Kidney glomerular epithelial cell (primary cell): ENCODE measurements at places on chromosomes 1 and 21.
A peak's percentile ranks its signal among the peaks of the same experiment; 100 is the strongest.

DNA sequence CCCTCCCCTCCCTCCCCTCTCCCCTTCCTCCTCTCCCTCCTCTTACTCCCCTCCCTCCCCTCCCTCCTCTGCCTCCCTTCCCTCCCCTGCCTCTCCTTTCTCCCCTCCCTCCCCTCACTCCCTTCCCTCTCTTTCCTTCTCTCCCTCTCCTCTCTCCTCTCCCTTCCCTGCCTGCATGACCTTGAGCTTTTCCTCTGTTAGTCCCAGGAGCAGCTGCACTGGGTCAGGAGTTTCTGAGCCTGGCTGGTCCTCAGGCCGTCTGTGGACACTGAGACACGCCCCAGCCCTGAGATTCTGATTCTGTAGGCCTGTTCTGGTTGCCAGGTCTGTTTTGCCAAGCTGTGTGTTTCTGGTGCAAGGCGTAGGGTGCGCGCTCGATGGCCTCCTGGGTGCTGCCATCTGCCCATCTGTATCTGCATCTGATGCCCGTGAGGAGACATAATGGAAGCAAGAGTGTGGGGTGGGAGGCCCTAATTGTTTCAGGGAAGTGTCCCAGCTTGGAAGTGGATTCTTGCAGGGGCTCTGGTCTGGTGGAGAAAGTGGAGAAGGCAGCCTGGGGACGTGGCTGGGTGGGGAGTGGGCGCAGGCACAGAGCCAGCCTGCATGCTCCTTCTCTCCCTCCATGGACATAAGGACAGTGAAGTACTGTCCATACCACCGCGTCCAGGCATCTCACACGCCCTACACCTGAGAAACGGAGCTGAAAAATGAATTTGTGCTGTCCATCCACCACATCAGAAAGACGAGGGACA lies 97.2 kb downstream of the WDR4 start:
- DNase-seq: no peak

- DNase-seq: peak; percentile 67
Observed at GRCh38 chr1:151443846-151444782, 15.2 kb downstream of the POGZ start.

GRCh38 chr1:45348966-45349677 lies 8.9 kb upstream of the MUTYH start:
- no peak for DNase-seq

DNA sequence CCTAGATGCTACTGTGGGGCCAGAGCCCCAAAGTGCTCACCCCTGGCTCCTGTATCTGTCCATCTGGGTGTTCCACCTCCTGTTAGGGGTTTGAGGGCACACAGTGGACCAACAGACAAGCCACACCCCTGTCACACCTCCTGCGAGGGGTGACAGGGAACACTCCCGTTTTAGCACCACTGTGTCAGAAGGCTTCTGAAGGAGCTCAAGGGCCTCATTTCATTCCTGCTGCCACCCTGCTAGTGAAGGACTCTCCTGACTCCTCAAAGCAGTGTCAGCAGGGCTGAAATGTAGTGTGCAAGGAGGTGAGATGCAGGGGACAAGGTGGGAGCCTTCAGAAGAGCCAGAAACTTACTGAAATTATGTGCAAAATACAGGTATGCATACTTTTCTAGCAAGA lies 174.6 kb downstream of the GPATCH2 start:
- DNase-seq: no peak

GRCh38 chr1:103942029-103942428 lies 192.3 kb downstream of the AMY1C start:
- DNase-seq: no peak

DNA sequence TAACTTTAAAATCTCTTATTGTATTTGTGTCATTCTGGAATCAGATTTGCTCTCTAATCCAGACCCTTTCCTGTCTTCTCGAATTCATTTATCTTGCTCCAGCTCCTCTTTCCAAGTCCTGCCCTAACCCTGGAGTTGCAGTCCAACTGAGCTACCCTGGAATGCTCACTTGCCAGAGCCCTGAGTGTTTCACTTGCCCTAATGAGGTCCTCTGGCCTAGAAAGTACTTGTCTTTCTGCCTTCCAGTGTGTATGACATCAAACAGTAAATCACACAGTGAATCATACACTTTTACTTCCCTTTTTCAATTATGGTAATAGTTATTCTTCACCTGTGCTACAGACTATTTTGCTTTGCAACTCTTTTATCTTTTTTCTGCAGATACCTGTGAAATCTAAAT lies 96.9 kb downstream of the NEK7 start:
- DNase-seq: peak; percentile 38

GRCh38 chr21:30652891-30653290 lies 10.2 kb downstream of the KRTAP20-3 start:
- DNase-seq: no peak

DNA sequence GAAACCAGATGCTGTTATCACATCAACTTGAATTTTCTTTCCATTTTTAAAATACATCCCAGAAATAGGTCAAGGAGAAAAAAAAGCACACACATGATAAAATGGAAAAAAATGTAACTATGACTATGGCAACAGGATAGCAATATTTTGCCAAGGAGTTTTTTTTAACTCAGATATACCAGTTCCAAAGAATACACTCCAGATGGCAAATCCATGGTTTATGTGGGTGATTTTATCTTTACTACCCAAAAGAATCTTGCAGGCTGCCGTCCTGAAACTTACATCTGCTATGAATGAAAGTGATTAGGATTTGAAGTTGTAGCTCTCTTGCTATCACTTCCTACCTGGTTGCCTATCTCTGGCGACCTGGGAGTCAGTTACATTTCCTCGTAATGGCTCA lies 91.0 kb upstream of the PLPPR4 start:
- no peak for DNase-seq

GRCh38 chr21:14572204-14572780 lies 26.2 kb upstream of the SAMSN1 start:
- DNase-seq: no peak

- no peak for DNase-seq
Observed at GRCh38 chr1:55316947-55317662, 101.9 kb upstream of the USP24 start.

- no peak for DNase-seq
Observed at GRCh38 chr1:209589440-209589839, 5.9 kb downstream of the CAMK1G start.

DNA sequence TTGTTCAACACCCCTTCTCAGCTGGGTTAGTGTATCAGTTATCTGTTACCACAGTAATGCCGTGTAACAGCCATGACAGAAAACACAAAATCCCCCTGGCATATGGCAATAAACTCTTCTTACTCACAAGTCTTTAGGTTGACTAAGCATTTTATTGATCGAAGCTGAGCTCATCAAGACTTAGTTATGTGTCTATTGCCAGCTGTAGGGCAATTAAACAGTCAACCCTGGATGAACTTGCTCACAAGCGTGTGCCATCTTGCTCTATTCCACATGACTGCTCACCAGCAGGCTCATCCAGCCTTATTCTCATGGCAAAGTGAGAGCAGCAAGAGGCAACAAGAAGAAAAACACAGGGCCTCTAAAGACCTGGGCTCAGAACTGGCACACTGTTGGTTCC lies 333.8 kb upstream of the PTBP2 start:
- no peak for DNase-seq

- DNase-seq: no peak
Observed at GRCh38 chr1:22101199-22101598, 41.7 kb downstream of the WNT4 start.

DNA sequence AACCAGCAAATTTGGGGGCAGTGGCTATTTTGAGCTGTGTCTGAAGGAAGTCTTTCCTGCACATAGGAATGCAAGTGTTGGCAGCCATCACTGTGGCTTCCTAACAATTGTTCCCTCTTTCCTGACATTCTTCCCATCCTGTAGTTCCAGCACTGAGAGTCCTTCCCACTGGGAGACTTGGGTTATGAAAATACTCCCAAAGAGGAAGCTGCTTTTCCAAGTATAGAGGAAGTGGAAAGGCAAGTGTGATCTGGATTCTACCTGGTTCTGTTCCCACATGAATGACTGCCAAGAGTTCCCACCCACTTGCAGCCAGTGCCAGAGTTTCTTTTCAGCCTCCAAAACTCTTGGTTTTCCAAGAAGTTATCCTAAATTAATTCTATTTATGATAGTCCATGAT lies 98.5 kb upstream of the CD53 start:
- DNase-seq: no peak

DNA sequence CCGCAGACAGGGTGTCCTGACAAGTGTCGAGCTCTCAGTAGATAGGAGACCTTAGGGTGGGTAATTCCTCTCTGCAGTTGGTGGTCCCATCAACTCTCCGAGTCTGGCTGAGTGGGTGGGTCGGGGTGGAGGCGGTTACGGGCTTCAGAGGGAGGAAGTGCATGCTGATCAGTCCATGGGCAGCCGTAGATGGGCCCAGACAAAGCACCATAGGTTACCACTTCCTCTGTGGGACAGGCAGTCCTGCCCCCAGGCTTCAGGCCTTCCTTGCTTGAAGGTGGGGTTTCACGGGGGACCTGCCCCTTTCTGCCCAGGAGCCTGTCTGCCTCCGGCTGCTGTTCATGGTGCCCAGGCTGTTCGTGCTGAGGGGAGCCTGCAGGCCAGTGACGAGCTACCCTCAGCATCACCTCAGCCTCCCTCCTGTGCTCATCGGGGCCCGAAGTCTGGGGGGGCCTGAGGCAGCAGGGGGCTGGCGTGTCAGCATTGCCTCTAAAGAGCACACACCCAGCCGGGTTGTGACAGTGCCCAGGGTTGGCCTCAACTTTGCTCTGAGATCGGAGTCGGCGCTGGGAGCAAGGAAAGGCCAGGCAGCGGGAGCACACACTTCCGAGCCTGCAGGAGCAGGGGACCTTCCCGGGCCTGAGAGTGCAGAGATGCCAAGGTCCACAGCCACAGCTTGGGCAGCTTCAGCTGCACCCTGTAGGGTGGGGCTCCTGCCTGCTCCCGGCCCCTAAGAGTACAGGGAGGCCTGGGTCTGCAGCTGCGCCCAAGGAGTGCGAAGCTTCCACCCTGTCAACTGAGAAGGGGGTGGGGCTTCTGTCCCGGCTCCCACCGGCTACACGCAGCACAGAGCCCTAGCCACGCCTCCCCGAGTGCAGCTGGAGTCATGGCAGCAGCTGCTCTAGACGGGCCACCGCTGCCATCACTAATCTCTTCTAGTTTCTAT lies 225.4 kb upstream of the NRIP1 start:
- DNase-seq: no peak

GRCh38 chr1:9654051-9654833 lies 2.7 kb downstream of the PIK3CD start:
- DNase-seq: no peak

GRCh38 chr1:67769633-67770256 lies 63.5 kb downstream of the GNG12 start:
- DNase-seq: no peak

DNA sequence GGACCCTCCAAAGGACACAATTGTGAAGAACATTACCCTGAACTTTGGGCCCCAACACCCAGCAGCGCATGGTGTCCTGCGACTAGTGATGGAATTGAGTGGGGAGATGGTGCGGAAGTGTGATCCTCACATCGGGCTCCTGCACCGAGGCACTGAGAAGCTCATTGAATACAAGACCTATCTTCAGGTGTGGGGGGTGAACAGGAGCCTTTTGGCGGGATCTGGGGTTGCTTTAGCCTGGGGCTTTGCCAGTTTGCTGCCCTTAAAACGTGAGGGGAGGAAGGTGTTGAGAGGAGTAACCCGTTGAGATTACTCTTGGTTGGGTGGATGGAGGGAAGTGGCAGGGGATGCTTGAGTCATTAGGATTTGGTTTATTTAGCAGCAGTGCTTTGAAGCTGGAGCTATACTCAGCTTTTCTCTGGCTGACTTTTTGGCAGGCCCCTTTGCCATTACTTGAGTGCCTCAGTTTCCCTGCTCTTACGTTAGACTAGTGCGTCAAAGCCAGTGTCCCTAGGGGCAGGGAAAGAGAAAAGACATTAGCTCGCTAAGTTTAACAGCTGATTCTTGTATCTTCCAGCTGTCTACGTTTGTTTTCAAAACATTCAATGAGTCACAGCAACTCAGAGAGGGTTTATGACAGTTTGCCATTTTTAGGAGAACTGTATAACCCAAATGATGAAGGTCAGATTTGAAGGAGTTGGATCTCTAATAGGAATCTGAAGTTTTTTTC lies 4.4 kb downstream of the NDUFS2 start:
- no peak for DNase-seq

DNA sequence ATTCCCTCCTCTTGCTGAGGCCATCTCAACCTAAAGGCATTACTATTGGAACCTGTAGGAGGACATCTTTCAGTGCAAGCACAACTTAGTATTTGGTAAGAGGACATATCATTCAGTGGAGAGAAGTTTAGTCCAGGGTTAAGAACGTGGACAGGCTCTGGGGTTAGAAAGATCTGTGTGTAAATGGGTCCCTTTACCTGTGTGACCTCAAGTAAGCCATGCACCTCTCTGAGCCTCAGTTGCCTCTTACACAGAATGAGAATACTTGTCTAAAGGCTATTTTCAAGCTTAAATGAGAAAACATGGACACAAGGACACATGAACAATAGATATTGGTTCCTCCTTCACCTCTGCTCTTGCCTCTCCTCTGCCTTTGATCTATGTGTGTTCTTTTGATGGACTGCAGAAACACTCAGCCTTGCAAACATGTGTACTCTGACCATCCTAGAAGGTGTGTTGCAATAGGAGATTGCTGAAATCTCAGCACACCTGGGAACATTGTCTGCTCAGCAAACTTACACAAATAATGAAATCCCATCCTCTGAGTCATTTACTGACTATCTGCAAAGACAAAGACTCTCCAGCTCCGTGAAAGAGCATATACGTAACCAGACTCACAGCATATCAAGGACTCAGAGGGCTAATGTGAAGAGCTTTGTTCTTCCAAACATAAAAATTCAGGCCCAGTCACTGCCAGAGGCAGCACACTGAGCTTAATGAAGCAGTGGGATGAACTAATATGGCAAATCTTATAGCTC lies 143.8 kb downstream of the DAB1 start:
- peak; percentile 5 for DNase-seq

DNA sequence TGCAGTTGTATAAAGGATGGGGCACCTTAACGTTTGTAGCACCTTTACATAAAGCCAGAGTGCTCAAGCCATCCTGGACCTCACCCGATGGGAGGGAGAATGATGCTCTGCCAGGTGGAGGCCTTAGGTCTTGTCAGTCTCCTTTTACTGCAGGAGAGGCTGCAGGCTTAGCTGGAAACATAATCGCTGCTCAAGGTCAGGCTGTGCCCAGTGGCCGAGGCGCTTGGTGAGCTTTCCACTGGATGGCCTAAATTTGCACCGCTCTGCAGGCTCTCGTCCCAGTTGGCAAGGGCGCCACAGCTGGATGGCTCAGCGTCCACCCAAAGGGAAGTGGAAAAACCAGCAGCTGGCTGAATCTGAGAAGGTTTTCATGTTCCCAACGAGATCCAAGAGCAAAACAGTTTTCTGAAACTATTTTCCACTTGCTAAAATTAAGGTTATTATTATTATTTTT lies 438.9 kb downstream of the CAMTA1 start:
- DNase-seq: no peak

- no peak for DNase-seq
Observed at GRCh38 chr1:22949822-22950331, 22.8 kb downstream of the LACTBL1 start.

DNA sequence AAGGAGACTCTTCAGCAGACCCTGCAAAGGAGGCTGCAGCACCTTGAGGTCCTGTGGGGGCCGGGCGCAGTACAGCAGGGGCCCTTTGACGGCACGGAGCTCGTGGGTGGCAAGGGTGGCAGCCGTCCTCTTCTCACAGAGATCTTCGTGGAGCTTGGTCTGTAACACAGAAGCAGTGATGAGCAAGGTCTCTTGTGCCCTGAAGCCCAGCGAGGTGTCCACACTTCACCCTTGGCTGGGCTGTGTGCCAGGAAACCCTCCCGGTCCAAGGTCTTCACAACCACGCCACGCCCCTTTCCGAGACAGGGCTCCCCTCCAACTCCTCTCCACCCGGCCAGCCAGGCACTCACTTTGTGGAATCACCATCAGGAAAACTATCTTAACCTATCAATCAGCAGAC lies 11.3 kb downstream of the LRRC47 start:
- DNase-seq: no peak
